ENCODE measurements at places on chromosomes 11 and 22.
A peak's percentile ranks its signal among the peaks of the same experiment; 100 is the strongest.

DNA sequence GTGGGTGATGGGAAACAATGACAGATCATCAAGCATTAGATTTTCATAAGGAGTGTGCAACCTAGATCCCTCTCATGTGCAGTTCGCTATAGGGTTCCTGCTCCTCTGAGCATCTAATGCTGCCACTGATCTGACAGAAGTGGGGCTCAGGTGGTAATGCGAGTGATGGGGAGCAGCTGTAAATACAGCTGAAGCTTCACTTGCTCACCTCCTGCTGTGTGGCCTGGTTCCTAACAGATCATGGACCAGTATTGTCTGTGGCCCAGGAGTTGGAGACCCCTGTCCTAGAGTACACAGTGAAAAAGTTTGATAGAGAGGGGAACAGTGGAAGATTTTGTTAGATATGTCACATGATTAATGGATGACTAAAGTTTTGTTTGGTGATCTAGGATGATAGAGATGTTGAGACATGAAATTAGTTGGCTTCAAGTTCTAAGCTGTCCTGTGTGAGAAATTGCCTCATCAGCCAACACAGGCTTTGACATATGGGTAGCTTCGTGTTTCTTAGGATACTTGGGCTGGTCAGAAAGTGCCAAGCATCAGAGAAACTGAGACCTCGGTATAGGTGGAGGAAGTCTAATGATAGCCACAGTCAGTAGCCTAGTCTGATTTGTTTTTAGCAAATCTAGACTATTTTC lies 47.4 kb downstream of the ARHGEF12 start:
- no peak for DNase-seq

GRCh38 chr22:25567251-25567675 lies 2.8 kb downstream of the GRK3 start:
- no peak for DNase-seq

DNA sequence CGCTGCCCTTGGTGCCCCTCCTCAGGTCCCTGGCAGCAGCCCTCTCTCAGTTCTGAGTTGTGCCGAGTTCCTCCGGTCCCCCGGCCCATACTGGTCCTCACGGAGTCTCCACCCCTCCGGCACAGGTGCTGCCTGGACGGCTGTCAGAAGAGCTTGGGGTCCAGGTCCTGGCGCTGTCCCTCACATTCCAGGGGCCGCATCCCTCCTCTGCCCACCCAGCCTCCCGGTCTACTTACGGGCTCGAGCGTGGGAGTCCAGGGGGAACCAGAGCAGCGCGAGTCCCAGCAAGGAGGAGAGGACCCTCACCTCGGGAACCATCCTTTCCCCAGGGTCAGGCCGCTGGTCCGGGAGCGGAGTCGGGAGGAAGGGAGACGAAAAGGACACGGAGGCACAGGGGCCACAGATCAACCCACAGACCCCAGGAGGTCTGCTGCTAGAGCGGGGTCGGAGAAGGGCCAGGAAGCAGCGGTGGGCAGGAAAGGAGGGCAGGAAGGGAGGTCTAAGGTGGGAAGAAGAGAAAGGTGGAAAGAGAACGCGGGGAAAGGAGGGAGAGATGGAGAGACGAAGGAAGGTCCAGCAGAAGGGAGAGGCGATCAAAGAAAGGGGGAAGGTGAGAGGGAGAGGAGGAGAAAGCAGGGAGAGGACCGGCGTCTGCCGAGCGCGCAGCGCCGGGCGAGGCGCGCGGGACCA lies 510 bp downstream of the CHRDL2 start:
- DNase-seq: peak; percentile 41

- DNase-seq: no peak
Observed at GRCh38 chr11:95937358-95937757, 13.5 kb upstream of the MTMR2 start.

GRCh38 chr11:110606415-110606814 lies 105.8 kb downstream of the ARHGAP20 start:
- no peak for DNase-seq

GRCh38 chr11:64742889-64743590 lies 902 bp downstream of the RASGRP2 start:
- peak; percentile 34 for DNase-seq

GRCh38 chr11:10561947-10562346 lies 6.5 kb downstream of the LYVE1 start:
- DNase-seq: no peak

DNA sequence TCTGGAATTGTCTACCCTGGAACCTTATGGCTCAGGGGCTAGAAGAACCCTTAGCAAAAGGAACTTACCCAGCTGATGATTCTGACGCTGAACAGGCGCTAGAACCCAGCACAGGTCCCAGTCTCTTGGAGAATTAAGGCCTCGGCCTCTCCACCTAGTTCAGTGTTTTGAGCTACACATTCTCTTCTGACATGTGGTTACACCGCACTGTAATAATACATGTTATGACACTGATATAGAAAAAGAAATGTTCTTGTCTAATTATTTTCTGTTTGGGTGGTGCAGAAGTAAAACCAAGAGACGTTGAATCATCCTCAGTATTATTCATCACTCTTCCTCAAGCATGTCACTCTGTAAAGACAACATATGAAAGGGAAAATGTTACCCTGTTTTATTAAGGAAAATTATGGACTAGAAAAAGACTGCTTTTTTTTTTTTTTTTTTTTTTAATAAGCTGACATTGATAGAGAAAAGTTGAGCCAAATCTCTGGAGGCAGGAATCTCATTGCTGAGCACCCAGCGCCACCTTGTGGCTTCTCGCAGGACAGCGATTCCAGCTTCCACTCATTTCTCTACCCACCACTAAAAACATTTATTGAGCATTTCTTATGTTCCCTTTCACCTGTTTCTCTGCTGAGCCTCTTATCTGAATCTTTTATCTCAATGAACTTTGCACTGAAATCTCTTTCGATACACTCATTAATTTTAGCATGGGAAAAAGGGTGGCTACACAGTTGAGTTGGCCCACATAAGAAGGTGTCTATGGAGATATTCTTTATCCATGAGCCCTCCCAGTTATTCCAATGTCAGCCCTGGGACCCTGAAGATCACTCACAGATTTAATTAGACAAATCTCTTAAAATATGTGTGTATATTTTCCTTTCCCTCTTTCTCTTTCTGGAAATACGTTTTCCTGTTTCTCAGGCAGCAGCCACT lies 12.6 kb upstream of the APLNR start:
- DNase-seq: peak; percentile 84

Measured in retina (tissue), 1 donor.